ENCODE measurements at places on chromosomes 6 and 20.

- peak; percentile 54 for DNase-seq
Measured at GRCh38 chr20:32743237-32744112, at the start of gene COMMD7. Gene COMMD7, minus strand, starts transcription at chr20:32743467. Its CDS starts 76 bp downstream, at chr20:32743391.

DNA sequence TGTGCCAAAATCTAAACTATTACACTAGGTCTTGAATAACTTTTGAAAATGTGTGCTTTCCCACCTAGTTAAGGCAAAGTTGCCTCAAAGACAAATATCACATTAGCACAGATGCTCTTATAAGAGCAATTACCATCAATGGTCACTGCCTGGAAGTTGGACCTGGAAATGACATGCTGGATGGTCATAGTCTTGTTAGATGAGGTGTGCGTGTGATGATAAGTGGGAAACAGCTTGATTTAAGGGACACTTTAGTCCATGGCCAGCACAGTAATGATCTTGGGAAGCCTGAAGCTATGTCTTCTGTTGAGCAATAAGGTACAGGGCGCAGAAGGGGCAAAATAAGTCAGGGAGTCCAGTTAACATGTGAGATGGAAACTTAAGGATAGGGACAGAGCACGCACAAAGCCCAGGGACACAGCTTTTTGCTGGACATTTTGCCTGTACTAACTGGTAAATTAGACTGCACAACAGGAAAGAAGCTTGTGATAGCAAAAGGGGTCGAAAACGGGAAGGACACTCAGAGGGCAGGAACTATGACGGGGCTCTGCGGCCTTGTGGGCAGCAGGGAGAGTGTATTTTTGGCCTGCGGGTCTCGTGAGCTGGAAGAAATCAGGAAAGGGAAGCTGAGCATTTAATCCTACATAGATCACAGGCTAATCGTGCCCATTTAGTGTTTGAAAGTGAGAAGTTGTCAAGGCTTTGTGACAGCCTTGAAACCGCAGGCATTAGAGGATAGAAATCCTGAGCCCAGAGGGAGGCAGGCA, 66.7 kb upstream of the BMP2 start:
- DNase-seq: no peak

DNA sequence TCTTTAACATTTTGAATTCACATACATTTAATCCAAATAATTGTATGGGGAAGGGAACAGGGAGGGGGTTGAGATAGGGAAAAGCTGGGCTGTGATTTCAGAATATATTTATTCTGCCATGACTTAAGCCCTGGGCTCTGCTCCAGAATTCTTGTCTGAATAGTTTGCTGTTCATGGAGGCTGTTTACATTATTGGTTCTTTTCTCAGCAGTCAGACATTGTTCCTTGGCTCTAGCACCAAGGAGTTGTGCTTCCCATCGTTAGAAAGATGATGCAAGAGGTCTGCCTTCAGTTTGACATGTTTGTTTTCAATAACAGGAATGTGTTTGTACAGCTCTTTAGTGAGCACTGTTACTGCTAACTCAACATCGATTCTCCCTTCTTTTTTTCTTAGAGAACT, 198.8 kb upstream of the CDYL start:
- DNase-seq: peak; percentile 92

GRCh38 chr6:167402195-167402686, 77.4 kb downstream of the TTLL2 start:
- no peak for DNase-seq

DNA sequence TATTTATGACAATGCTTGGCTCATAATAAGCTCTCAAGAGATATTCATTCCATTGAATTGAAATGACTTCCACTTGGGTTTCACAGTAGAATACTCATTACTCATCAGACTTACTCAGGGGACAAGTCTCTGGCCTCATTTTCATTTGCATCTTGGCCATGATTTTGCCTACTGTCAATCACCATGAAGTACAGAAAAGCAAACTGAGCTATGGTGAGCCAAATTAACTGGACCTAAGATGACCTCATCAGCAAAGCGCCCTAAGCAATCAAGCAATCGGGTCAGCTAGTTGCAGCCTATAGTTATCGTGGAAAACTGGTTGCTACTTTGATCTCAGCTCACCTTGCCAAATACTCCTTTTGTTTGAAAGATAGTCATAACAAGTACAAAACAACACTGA, 494.7 kb upstream of the SLC35B3 start:
- DNase-seq: no peak

GRCh38 chr6:2918936-2919335, 15.8 kb upstream of the SERPINB9 start:
- no peak for DNase-seq

- no peak for DNase-seq
Measured at GRCh38 chr6:100962466-100962865, 81.3 kb upstream of the ASCC3 start.

DNA sequence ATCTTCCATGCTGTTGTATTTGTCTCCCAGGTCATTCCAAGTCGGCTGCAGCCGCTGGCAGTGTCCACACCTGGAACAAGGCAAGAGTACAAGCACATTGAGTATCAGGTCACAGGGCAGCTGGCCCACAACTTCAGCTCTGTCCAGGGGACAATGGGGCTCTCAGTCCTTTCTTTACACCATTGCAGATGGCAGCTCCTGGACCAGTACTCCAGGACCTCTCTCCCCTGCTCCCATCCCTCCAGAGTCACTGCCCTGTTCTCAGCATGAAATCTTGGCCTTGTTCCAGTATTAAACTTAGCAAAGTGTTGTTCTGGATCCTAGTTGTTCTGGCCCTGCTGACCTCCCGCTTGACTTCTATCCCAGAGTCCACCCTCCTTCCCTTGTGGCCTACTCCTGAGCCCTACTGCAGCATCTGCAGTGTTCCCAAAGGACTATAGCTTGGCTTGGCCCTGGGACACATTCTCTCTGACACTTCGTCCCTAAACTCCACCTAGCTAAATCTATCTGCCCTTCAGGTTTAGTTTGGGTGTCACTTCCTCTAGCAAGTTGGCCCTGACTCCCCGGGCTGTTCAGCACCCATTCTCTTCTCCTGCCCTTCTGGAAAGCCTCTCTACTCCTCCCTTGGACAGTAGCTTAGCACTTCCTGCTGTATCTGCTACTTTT, 5.8 kb downstream of the TXNDC5 start:
- DNase-seq: no peak

GRCh38 chr6:17054647-17055046, 47.2 kb upstream of the STMND1 start:
- no peak for DNase-seq

GRCh38 chr6:39897698-39898097, 36.6 kb downstream of the MOCS1 start:
- DNase-seq: no peak

DNA sequence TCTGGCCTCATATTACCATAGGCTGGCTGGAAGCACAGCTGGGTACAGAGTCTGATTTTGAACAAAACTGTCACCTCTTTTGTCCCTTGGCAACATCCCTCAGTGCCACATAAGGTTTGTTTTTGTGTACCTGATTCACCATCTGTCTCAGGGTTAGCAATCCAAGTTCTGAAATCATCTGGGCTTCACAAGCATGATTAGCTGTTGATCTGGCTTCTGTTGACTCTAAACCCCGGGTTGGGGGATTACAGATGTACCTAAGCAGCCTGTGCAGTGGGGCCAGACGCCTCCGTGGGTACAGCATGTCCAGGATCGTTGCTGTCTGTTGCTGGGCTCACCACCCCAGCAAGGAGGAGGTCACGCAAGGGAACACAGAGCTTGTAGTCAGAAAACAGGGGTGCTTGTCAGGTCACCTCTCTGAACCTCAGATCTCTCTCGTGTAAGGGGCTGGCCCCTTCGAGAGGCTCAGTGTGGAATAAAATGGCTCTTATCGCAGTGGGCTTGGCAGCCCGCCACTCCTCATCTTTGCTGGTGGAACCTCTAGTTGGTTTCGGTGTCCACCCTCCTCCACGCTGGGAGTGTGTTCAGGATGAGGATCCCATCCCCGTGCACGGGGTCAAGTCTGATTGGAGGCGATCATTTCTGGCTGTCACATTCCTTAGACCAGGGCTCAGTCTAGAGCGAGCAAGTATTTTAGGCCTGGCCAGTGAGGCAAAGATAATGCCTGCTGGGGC, 39.2 kb upstream of the ZNF831 start:
- no peak for DNase-seq

- no peak for DNase-seq
Measured at GRCh38 chr20:50370036-50370566, 140.1 kb upstream of the PTPN1 start.

DNA sequence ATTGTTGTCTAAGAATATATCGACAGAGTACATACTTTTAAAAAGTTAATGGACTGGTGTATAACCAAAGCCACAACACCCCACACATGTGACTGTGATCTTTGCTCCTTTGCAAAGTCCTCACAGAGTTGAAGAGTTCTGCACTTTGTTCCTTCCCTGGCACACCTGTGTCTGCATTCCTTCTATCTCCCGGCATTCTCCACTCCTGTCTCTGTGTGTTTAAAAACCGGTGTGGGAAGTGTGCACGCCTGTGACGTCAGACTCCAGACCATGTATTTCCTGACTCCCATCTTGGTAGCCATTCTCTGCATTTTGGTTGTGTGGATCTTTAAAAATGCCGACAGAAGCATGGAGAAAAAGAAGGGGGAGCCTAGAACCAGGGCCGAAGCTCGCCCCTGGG, at the start of gene IYD:
TSS of gene IYD (plus strand) at position 251 of the 400 bp plus-strand sequence. CDS start at position 271, 20 bp downstream.
- no peak for DNase-seq

DNA sequence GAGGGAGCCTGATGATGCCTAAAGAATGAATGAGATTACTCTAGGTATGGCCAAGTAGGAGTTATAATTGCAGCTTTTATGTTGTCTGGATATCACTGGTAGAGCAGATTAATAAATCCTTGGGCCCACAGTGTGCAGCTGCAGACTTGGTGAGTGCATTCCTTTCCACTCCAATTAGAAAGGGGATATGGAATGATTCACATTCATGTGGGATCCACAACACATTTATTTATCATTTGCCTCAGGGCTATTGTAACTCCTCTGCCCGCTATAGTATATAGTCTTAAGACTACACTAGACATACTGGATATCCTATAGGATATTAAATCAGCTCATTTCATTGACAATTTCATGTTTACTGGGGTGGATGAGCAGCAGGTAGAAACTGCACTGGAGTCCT, 11.6 kb upstream of the HLA-G start:
- no peak for DNase-seq

DNA sequence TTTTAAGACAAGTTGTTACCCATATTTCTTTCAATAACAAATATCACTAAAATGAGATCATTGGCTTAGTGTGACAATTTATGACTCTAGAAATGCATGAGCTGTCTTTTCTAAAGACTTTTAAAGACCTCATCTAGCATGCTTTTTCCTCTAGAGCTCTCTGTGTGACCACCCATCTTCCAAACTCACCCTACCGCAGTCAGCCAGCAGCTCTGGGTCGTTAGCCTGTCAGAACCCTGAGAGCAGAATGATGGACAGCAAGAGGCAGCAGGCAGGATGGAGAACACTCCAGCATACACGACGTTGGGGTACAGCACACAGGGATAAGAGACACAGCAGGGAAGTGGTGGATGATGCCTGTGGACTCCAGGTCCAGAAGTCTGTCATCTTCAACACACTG, 45.1 kb upstream of the TBX18 start:
- DNase-seq: no peak

GRCh38 chr6:134662077-134662700, 287.7 kb downstream of the ALDH8A1 start:
- no peak for DNase-seq
